ENCODE measurements at places on chromosomes 3 and 15. TPM values are rescaled to one million over a fixed set of nuclear protein-coding genes. Genes with fewer than 3 reads are reported as not detected.

- H3K27ac ChIP-seq = no peak overlapping the region
- peaks cover 29% of the 10 kb centered on the region for H3K4me1 ChIP-seq
- H3K27me3 ChIP-seq = no peaks in the 10 kb centered on the region
- no peak overlapping the region for H3K4me3 ChIP-seq
Observed at GRCh38 chr3:100719136-100719535, 9.8 kb downstream of the TFG start.

PLSCR2 gene
- not detected for total RNA-seq

DNA sequence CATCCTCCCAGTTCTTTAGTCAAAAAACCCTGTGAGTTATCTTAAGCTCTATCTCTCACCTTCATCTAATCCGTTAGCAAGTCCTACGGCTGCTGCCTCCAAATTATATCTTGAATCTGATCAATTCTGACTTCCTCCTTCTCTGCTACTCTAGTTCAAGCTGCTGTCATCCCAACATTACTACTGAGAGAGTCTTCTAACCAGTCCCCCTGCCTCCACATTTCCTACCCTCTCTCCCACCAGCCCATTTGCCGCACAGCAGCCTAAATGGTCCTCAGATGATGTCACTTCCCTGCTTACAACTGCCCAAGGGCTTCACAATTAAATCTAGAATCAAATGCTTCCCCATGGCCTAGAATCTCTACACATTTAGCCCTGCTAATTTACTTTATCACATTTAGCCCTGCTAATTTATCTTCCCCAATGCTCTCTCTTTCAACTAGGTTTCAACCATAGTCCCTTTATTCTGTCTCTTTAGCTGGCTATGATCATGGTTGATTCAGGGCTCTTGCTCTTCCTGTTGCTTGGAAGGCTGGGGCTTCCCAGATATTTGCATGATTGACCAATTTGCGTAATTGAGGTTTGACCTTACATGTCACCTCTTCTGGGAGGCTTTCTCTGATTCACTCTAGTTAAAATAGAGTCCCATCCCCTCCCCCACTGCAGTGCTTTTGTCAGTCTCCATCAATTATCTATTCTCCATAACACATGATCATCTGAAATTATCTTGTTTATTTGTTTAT is 11.0 kb upstream of the ARL14 start:
- no peaks in the 10 kb centered on the region for H3K36me3 ChIP-seq
- no peak overlapping the region for H3K4me3 ChIP-seq
- H3K4me1 ChIP-seq = peaks cover 10% of the 10 kb centered on the region
- no peak for DNase-seq
- H3K27me3 ChIP-seq = peaks cover 8% of the 10 kb centered on the region

ALPK3 gene
- 0.05 TPM for total RNA-seq

TNNC1 gene
- total RNA-seq = 7.2 TPM
